ENCODE measurements at places on chromosomes 3 and 15. TPM values are rescaled to one million over a fixed set of nuclear protein-coding genes. Genes with fewer than 3 reads are reported as not detected.

DNA sequence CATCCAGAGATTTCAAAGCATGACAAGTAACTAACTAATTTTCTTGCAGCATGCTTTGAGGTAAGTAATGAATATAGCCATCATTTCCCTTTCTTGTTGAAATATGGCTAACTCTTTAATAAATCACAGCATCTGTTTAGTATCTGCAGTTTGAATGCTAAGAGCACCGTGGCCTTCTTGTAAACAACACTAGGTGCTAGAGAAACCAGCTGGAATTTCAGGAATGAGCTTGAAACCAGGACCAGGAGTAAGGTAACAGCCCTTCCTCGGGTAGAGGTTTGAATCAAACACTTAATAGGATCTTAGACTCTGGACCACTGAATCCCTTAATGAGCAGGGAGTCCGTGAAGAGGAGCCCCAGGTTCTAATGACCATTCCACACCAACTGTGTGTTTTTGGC is 13.6 kb downstream of the CALML4 start:
- DNase-seq = no peak

GRCh38 chr3:79845546-79845945 is 77.7 kb upstream of the ROBO1 start:
- no peak for DNase-seq

- no peak for DNase-seq
Observed at GRCh38 chr3:134216851-134217250, 33.8 kb downstream of the RYK start.

The GOLGA8Q gene
- total RNA-seq = 5.6 TPM

DNA sequence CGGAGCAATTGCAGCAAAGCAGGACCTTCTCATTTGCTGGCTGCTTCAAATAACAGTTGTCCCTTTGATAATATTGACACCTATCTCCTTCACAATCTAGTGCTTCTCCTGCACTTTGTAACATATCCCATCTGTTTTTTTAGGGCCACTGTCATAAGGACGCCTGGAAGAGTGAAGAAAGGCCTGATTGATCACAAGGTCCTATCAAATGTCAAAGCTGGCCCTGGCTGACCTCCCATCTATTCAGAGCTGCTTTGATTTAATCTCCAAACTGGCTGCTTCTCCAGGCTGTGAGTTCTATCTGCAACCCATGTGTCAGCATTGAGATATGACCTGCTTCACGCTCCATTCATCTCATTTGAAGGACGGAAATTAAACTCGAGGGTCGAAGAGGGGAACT is 601.2 kb upstream of the KCNMB2 start:
- no peak for DNase-seq

The B3GALNT1 gene
- 9.7 TPM for total RNA-seq

The ACTC1 gene
- total RNA-seq = 0.94 TPM

- no peak for DNase-seq
Observed at GRCh38 chr3:99945328-99945995, 127.8 kb downstream of the CMSS1 start.

The CISH gene
- 10.6 TPM for total RNA-seq

DNA sequence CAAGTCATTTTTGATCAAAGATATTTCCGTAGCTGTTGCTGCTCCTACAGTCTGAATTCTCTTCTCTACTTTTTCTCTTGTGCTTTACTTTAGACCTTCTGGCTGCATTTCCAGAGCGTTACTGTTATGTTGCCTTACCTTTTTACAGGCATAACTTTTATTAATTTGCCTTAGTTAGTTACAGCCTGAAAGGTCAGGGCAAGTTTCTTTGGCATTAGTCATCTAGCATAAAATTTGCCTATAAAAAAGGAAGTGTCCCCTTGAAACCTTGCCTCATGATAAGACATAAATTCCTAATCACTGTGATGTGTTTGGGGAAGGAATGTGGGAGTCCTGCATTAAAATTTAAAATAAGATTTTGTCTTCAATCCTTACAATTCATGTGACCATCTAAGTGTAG is 618.5 kb downstream of the NR2F2 start:
- DNase-seq = no peak

DNA sequence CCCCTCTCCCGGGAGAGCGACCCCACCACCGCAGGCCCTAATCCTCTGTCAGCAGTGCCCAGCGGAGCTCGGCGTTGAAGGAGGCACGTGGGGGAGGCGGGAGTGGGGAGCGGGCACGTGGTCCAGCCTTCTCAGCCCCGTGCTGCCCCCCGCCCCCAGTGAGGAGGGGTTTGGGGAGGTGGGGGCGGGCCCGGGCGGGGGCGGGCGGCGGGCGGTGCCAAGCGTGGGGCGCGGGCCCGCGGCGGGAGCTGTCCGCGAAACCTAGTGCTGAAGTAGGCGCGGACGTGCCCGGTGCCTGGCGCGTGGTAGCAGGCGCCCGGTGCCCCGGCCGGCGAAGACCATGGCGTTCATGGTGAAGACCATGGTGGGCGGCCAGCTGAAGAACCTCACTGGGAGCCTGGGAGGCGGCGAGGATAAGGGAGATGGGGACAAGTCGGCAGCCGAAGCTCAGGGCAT is at the start of gene CPLX3:
Gene CPLX3 (plus strand): TSS at position 264 of the 456 bp plus-strand sequence. CDS start 77 bp downstream, at position 341.
- no peak for DNase-seq

DNA sequence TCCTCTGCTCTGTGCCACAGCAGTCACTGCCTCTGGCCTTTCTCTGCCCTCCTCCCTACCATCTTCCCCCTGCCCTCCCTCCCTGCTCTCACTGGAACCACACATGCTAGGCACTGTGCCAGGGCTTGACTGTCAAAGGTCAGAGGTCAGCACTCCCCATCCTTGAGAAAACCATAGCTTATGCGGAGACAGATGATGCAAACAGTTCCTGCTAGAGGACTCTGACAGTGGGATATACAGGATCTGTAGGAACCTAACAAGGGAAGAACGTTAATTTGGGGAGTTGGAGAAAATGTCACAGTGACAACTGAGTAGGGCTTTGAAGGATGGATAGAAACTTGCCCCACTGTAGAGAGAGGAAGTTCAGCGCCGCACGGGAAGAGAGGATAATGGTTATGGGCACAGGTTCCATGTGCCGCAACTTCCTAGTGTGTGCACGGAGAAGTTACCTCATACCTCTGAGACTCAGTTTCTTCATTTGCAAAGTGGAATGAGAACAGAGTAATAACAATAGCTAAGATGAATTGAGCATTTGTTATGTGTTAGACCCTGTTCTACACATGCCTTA is 29.3 kb upstream of the XYLB start:
- no peak for DNase-seq

The TIGIT gene
- 1.1 TPM for total RNA-seq

DNA sequence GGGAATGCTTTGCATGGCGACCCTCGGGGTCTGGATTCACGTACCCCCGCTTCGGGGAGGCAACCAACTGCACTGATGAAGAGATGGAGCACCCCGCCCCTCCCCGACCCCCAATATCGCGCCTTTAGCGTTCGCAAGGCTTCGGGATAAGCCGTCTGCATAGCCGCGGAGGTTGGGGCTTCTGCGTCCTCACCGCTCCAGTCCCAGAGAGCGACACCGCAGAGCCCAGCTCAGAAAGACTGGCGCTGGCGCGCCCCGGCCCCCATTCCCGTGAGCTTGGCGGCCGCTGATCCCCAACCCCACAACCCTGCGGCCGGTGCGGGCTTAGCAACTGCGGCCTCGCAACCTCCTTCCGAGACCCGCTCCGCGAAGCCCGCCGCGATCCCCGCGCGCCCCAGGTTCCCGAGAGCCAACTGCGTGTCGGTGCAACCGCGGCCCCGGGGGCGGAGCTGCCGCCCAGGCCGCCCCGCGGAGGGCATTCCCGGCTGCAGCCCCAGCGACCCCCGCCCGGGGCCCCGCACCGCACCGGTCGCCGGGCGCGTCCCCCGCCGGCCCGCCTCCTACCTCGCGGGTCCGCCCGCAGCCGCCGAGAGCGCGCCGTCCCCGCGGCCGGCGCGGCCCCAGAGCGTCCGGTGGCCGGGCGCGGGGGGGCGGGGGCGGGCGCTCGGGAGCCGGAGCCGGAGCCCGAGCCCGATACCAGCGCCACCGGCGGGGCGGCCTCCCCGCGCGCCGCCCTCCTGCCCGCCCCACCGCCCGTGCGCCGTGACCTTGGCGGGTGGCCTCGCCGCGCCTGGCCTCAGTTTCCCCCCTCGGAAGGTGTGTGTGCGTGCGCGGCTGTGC is 79.5 kb downstream of the IQSEC1 start:
- no peak for DNase-seq

The IL5RA gene
- 0.49 TPM for total RNA-seq

The RPUSD3 gene
- 29.6 TPM for total RNA-seq

The SEMA4B gene
- 55.9 TPM for total RNA-seq

The ISL2 gene
- 0.31 TPM for total RNA-seq

DNA sequence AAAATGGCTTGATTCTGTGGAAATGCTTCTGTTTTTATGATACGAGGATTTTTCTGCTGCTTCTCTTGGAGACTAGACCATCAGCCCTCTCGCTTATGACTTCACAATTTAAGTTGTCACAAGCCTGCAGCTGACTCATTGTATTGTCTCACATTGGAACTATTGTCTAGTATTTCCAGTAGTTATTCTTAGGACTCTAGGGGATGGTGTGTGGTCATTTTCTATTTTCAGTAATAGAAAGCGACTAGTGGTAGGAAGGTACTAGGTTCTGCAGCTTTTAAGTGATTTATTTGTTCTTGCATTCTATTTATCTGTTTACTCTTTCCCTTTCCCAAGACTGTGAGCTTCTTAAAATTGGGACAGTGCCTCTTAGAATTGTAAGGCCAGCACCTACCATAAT is 66.3 kb upstream of the CRTC3 start:
- no peak for DNase-seq

DNA sequence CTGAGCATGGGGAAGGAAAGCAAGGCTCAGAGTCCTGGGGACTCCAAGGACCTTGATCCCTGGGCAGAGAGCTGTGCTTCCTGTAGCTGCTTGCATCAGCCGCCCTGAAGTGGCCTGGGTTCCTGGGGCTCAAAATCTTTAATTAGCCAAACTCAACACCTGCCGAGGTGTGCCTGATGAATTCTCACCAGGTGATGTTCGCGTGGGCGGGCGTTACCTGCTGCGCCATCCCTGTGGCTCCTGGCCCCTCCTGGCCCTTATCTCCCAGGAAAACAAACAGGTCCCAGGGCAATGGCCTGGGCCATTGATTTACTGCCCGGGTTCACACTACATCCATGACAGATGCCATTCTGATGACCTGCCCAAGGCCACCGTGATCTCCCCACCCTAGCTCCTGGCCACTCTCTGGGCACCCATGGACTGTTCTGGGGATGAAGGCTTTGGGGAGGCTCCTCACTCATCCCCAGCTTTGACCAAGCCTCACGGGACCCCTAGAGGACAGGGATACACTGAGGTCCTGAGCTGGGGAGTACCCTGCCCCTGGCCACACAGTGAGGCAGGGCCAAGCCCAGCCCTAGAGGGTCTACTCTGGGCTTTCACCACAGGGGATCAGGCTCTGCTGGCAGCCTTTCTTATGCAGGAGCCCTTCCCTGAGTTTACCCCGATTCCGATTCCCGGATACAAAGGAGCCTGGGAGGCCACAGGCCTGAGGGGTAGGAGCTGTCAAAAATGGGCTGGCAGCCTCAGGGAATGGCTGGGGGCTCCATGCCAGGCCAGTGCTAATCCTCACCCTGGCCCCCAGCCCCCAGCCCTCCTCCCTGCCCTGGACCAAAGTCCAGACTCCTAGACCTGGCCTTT is 5.7 kb downstream of the SLC38A3 start:
- DNase-seq = no peak

The CSTA gene
- total RNA-seq = 6.3 TPM

The GOLGA8S gene
- total RNA-seq = 1.5 TPM

The AVEN gene
- 11.4 TPM for total RNA-seq

GRCh38 chr15:51756482-51756881 is 5.1 kb downstream of the TMOD2 start:
- no peak for DNase-seq

The FAM227B gene
- total RNA-seq = 13.4 TPM

The SERPINI2 gene
- total RNA-seq = not detected

DNA sequence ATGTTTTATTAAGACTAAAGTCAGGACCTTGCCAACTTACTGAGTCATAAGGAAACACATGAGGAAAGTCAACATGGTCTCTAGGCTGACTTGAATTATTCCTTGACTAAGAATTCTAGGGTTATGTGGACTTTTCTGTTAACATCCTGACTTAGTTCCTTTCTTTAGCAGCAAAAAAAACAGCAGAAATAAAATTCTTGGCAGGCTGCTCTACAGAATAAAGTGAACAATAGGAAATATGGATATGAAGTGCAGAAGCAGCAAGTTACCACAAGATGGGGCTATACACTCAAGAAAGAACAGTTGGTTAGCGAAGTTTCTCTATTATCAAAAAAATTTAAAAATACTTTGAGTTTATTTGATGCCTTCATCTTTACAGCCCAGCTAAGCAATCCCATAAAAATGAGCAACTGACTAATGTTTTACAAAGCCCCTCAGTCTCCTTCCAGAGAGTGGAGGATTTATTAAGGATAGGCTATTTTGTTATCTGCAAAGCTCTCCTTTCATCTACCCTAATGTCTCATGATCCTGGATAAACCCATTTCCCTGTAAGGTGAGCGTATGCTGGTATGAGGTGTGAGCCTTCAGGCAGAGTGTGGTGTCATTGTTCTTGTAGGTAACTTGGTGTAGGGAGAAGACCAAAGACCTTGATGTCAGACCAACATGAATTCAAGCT is 23.1 kb upstream of the MCCC1 start:
- no peak for DNase-seq

DNA sequence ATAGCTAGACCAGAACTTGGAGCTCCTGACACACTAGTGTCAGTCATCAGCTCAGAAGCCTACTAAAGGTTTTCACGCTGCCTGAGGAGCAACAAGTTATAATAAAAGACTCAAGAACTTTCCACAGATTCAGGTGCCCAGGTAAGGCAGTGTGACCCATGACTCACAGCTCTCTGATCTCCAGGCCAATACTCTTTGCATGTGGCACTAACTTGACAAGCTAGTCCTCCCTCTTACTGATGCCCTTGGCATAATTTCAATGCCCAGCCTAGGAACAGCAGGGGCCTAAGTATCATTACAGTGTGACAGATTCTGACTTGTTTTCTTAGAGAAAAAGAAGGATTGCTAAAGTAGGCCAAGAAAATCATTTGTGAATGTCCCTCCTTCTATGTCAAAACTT is 38.4 kb downstream of the MEIS2 start:
- DNase-seq = no peak

- no peak for DNase-seq
Observed at GRCh38 chr15:77532846-77533245, 99.9 kb downstream of the LINGO1 start.

The EXD1 gene
- total RNA-seq = not detected

GRCh38 chr15:79204886-79205675 is 77.4 kb upstream of the ANKRD34C start:
- DNase-seq = no peak

GRCh38 chr3:170506556-170506955 is 79.3 kb downstream of the SLC7A14 start:
- DNase-seq = no peak

The SLC22A14 gene
- total RNA-seq = 0.13 TPM

DNA sequence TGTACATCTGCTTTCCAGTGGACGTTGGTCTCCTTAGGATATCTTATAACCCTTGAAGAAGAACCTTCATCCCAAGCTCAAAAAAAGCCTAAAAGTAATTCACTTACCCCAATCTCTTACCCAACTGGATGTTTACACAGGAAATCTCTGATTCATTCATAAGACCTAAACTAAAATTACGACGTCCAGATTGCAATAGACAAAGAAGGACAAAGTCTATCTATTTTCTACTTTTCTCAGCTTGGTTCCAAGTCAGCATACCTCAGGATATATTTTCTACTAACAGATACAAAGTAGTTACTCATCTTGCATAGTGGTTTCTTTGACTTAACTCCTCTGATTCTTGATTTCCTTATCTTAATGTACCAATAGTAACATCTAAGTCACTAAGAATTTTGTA is 669.9 kb downstream of the OTOL1 start:
- DNase-seq = no peak
